Colonic mucosa (tissue), 4 donors: ENCODE measurements at places on chromosomes 3 and 15. TPM values are rescaled to one million over a fixed set of nuclear protein-coding genes. Genes with fewer than 3 reads are reported as not detected.

Gene GOLGA6B
- not detected for total RNA-seq

Gene ZMAT3
- 9.6 TPM for total RNA-seq

Gene PARP3
- total RNA-seq, result 17.0 TPM

Gene KCNAB1
- 0.07 TPM for total RNA-seq

Gene MYL3
- not detected for total RNA-seq

Gene SLC24A5
- not detected for total RNA-seq

Gene SERINC4
- total RNA-seq, result 0.21 TPM

Gene CHRNA7
- total RNA-seq, result 5.2 TPM

Gene EPHA6
- 0.22 TPM for total RNA-seq

Gene GXYLT2
- total RNA-seq, result 8.4 TPM

Gene IQCF5
- total RNA-seq, result not detected

Gene VILL
- 166 TPM for total RNA-seq

Gene FBN1
- total RNA-seq, result 6.6 TPM

Gene PRR20G
- total RNA-seq, result not detected

Gene EAF1
- total RNA-seq, result 24.9 TPM

Gene NCBP2
- 92.8 TPM for total RNA-seq

Gene CTDSPL
- 76.7 TPM for total RNA-seq

Gene SERF2
- total RNA-seq, result 1,445 TPM

Gene ACP3
- total RNA-seq, result 8.1 TPM

Gene ZPLD1
- not detected for total RNA-seq

Gene LCTL
- total RNA-seq, result not detected

Gene SLC12A8
- 20.7 TPM for total RNA-seq
